Bronchial epithelial cell (primary cell): ENCODE measurements at places on chromosomes 4 and X. TPM values are rescaled to one million over a fixed set of nuclear protein-coding genes. Genes with fewer than 3 reads are reported as not detected.
A peak's percentile ranks its signal among the peaks of the same experiment; 100 is the strongest.

GRCh38 chr4:95095348-95095974, 337.7 kb downstream of the BMPR1B start:
- DNase-seq, result peak; percentile 51

- no peak for DNase-seq
Observed at GRCh38 chrX:153499876-153500275, 5.1 kb downstream of the BGN start.

DNA sequence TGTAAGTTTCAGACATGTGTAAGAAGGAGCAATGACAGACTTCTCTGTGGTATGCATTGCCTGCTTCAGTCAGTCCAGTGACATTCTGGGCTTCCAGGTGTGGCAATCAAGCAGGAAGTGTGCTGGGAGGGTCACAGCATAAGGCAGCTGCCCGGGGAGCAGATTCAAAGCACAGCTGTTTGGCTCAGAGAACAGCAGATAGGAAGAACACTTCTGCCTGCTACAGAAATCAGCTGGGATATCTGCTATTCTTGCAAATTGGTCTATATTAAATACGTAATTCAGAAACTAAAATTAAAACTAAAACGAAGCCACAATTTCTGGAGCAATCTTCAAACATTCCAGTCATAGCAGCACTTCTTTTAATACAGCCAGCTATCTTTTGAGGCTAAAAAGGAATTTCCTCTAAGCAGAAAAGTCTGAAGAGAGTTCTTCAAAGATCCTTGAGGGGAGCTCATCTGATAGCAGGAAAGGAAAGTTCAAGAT, 47.5 kb upstream of the GALNT7 start:
- DNase-seq, result peak; percentile 62

- no peak for DNase-seq
Observed at GRCh38 chr4:11005300-11005699, 320.7 kb upstream of the CLNK start.

- DNase-seq, result peak; percentile 17
Observed at GRCh38 chr4:85243857-85244256, 231.1 kb upstream of the ARHGAP24 start.

GRCh38 chr4:15506464-15506863, 36.8 kb downstream of the CC2D2A start:
- DNase-seq, result peak; percentile 62

The VSIG4 gene
- total RNA-seq, result not detected in 2 replicates

The SSX1 gene
- total RNA-seq, result not detected in 2 replicates

- no peak for DNase-seq
Observed at GRCh38 chrX:130084631-130085237, 25.6 kb downstream of the ELF4 start.

The CT45A10 gene
- total RNA-seq, result not detected in 2 replicates

DNA sequence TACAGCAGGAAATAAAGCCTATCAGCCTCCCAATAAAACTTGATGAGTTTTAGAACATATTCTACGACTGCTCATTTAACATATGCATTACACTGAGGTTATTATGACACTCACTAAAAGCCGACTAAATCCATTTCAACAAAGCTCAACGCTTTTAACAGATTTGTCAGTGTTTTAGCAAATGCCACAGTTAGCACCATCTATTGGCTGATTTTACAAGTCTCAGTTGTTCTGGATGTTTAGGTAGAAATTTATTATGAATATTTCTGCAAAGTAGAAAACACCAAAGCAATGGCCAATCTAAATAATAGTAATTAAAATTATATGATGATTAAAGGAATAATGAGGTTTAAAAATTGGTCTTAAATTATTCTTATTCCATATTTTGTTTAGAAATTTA, 993.2 kb upstream of the PCDH7 start:
- DNase-seq, result no peak

DNA sequence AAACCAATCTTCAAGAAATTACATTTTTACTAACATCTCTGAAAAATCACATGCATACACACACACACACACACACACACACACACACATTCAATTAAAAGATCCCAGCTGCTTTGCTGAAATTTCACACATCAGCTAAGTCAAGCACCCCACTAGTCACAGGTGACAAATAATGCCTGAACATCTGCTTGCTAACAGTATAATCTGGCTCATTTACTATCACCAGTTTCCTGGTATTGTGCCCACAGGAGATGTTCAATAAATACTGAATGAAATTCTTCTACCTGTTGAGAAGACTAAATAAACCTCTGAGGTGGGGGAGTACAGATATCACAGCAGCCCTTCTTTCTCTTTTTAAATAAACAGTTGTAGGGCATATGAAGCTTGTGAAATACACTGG, 994.0 kb downstream of the ARAP2 start:
- DNase-seq, result no peak

- DNase-seq, result no peak
Observed at GRCh38 chr4:161929956-161930355, 233.8 kb downstream of the FSTL5 start.

The SPANXD gene
- total RNA-seq, result not detected in 2 replicates

The XAGE1A gene
- total RNA-seq, result not detected in 2 replicates

DNA sequence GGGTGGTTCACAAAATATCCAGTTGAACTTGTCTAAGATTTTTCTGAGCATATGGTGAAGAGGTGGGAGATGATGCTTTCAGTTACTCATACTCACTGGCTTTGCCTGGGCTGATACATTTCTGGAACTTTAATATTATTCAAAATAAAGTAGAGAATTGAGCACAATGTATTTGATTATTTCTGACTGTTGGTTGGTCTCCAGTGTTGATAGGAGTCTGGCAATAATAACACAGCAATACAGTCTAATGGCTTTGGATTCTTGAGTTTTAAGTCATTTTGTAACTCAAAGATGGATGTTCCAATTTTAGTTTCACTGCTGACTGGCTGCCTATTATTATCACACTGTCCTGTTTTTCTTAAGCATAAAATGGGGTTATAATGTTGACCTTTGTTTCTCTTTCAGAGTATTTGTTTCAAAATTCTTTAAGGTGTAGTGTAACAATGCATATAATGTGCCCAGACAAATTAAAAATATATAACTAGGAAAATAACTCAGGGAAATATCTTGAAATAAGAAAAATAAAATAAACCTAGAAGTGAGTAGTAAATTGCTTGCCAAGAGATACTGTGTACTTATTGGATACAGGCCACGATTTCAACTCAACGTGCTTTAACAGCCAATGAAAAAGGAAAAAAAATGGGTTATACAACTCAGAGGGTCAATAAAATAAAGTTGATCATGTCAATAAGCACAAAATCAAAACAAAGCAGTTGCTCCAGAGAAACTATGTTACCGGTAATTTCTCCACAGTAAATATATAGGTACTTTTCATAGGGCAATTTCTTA, 99.0 kb downstream of the ARSJ start:
- no peak for DNase-seq

The SPP1 gene
- total RNA-seq, result not detected in 2 replicates

DNA sequence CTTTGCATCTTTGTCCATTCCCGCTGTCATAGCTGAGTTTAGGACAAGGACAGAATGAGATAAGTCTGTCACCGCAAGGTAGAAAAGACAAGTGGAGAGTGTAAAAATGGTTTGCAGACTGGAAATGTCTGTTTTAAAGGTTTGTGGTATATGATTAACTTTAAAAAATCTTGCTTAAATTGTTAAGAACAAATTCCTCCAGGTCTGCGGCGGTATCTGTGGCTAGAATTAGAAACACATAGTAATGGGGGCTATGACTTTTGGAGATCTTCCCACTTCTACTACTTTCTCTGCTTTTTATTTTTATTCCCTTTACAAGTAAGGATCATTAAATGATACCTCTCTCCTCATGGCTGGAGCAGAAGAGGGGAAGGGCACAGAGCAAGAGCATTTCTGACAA, 92.2 kb downstream of the MID1IP1 start:
- no peak for DNase-seq

DNA sequence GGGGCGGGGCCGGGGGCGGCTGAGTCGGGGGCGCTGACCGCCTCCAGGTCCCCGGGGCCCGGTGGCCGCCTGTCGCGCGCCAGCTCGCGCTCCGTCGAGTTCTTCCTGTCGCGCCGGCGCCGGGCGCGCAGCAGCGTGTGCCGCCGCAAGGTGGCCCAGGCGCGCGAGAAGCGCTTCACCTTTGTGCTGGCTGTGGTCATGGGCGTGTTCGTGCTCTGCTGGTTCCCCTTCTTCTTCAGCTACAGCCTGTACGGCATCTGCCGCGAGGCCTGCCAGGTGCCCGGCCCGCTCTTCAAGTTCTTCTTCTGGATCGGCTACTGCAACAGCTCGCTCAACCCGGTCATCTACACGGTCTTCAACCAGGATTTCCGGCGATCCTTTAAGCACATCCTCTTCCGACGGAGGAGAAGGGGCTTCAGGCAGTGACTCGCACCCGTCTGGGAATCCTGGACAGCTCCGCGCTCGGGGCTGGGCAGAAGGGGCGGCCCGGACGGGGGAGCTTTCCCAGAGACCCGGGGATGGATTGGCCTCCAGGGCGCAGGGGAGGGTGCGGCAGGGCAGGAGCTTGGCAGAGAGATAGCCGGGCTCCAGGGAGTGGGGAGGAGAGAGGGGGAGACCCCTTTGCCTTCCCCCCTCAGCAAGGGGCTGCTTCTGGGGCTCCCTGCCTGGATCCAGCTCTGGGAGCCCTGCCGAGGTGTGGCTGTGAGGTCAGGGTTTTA, 1.5 kb downstream of the ADRA2C start:
- peak; percentile 2 for DNase-seq

The ZNF630 gene
- 1.8 and 2.0 TPM in 2 replicates for total RNA-seq

The LIMCH1 gene
- 5.2 and 6.8 TPM in 2 replicates for total RNA-seq

The RNF175 gene
- total RNA-seq, result under 0.01 TPM in 1 of 2 replicates, not detected in the other

The ADD1 gene
- total RNA-seq, result 71.9 and 113 TPM in 2 replicates

DNA sequence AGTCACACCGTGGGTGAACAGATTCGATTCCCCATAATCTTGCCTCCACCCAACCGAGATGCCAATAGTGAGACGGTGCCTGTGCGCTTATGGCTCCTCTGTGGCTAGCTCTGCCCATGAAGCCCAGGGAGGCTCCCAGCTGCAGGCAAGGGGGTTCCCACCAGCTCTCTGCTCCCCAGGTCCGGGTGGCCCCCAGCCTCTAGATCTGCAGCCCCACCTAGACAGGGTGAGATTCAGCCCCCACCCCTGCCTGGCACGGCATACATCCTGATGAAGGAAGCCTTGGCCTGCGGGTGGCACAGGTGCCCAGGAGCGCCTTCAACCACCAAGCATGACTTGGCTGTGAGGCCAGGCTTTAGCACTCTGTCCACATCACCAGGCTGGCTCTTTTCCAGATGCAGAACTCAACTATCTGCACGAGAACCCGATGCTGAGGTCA, 40.6 kb downstream of the WDR1 start:
- DNase-seq, result no peak

The CSAG2 gene
- not detected in 2 replicates for total RNA-seq

GRCh38 chrX:46793386-46794143, 34.6 kb upstream of the SLC9A7 start:
- DNase-seq, result no peak
